ENCODE measurements at places on chromosomes 6 and 20.

GRCh38 chr20:46361381-46361780 lies 45.0 kb downstream of the ELMO2 start:
- no peak for DNase-seq

- DNase-seq: no peak
These were observed 339.8 kb downstream of the NKAIN2 start for GRCh38 chr6:124143435-124143834.

- DNase-seq: no peak
These were observed 120.7 kb upstream of the ADGRF1 start for GRCh38 chr6:47162793-47163192.

DNA sequence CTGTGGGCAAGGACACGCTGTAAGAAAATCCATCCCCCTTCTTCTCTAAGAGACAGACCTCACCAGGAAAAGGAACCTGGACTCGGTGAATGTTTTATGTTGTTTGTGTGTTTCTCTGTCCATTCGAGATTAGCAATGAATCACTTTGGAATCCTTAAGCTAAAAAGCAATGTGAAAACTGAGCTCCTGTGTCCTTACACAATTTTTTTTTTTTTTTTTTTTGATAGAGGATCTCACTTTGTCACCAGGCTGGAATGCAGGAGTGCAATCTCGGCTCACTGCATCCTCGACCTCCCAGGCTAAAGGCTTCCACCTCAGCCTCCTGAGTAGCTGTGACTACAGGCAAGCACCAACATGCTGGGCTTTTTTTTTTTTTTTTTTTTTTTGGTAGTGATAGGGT lies 32.1 kb downstream of the BFSP1 start:
- no peak for DNase-seq

DNA sequence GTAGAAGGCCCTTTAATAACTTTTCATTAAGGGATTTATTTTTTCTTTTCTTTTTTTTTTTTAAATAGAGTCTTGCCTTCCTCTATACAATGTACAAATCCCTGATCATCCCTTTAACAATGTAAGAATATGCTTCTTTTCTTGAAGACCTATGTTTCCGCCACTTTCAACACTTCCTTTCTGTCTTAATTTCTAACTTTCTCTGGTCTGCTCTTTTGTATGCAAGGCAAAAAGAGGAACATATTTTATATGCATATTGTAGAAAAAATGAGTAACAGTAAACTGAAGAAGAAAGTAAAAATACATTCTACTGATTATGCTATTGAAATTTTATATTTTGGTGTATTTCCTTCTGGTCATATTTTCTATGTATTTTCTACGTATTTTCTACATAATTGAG lies 484.7 kb downstream of the TFAP2B start:
- no peak for DNase-seq

DNA sequence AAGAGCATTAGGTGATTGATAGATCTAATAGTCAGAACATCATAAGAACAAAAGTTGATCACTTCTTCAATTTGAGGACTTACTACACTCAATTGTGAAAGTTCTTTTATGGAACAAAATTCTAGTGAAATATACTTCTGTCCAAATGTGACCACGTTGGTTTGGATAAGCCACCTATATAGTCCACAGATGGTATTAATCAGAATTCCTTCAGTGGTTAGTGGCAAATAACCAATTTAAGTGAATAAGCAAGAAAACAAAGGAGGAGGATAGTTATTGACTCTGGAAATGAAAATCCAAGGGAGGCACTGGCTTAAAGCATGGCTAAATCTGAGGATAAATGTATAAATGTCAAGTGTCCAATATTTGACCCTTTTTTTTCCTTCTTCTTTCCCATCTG lies 268.5 kb upstream of the MARCKS start:
- DNase-seq: no peak

DNA sequence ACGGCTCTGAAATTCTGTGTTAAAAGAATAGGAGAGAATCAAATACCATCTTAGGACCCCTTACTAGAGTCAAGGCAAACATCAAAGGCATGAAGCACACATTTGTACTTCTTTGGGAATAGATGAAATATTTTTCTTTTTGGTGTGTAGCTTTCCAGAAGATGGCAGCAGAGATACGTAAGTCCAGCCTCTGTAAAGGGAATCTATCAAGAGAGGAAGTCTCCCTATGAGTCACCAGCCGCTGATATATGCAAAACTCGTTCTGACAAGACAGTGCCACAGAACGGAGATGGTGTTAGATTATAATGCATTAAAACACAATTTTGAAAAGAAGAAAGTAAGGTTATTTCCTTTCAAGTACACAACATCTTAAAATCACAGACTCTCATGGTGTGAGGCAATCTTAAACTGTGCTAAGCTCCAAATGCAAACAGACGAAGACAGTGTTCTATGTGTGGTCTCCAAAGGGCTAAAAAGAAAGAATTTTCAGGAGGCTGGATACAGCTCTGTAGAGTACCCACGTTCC lies 120.0 kb upstream of the AGPAT4 start:
- peak; percentile 56 for DNase-seq

Measured in right renal cortex interstitium (tissue), 3 donors.